ENCODE measurements at places on chromosomes 13 and 19.

GRCh38 chr13:36528105-36528504 lies 95.8 kb downstream of the CCNA1 start:
- no peak for DNase-seq

GRCh38 chr19:16359074-16359473 lies 34.4 kb downstream of the KLF2 start:
- peak; percentile 62 for DNase-seq

GRCh38 chr13:46297361-46297811 lies 85.7 kb downstream of the LRRC63 start:
- DNase-seq, result no peak

DNA sequence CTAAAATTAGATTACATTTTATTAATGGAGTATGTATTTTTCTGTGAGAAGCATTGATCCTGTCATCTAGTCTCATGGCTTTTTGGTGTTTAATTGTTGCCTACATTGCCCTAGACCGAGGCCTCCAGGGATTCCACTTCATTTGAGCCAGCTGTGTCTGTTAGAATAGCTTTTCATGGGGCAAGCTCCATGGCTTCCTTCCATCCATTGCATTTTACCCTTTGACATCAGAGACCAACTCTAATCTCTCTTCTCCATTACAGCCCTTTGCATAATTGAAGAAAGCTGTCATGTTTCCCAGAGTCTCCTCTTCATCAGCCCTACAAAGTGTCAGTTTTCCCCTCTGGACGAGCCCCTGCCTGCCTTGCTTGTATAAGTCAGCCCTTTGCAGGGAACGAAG lies 70.6 kb downstream of the MTUS2 start:
- no peak for DNase-seq

DNA sequence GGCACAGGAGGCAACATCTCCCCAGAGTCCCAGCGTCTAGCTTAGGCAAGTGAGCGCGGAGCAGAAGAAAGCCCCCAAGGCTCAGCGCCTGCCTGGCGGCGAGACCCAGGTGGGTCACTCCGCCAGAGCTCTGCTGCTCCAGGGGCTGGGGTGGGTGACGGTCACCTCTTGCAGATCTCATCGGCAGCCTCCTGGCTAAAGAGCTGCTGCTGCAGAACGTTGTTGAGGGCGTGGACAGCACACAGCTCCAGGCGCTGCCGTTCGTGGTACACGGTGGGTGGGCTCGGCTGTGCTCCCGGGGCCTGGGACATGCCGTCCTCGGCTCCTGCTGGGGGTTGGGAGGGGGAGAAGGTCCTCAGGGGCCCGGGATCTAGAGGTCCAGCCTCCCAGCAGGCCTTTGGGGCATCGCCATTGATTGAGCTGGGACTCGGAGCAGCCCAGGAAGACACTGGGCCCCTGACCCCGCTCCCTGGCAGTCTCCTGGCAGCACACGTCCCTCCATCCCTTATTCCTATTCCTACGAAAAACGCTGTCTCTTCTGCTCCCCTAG lies 795 bp downstream of the JOSD2 start:
- peak; percentile 51 for DNase-seq

DNA sequence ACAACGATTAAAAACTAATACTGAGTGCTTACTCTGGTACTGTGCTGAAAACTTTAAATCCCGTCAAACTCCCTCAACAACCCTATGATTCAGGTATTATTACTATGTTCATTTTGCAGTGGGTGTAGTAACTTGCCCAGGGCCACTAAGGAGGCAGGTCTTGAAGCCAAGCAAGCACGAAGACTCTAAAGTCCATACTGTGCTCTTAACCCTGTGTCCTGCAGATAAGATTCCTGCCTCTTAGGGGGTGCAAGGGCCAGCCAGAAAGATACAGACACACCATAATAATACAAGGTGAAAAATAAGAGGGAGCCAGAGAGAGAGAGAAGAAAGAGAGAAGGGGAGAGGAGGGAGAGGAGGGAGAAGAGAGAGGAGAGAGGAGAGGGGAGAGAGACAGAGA lies 95.5 kb downstream of the CDADC1 start:
- DNase-seq, result no peak

DNA sequence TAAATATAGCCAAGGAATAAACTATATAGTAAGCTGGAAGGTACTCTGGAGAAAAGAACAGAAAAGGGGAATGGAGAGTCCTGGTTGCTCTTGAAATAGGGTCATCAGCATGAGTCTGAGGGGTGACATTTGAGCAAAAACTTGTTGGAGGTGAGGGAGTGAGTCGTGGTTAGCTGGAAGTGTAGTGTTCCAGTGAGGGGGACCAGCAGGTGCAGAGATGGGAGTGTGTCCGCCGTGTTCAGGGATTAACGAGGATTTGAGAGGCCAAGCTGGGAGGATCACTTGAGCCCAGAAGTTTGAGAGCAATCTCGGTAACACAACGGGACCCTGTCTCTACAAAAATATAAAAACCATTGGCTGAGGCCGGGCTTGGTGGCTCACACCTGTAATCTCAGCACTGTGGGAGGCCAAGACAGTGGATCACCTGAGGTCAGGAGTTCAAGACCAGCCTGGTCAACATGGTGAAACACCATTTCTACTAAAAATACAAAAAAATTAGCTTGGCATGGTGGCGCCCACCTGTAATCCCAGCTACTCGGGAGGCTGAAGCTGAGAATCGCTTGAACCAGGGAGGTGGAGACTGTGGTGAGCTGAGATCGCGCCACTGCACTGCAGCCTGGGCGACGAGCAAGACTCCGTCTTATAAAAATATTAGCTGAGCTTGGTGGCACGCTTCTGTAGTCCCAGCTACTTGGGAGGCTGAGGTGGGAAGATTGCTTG lies 1.1 kb downstream of the SUPT5H start:
- no peak for DNase-seq

DNA sequence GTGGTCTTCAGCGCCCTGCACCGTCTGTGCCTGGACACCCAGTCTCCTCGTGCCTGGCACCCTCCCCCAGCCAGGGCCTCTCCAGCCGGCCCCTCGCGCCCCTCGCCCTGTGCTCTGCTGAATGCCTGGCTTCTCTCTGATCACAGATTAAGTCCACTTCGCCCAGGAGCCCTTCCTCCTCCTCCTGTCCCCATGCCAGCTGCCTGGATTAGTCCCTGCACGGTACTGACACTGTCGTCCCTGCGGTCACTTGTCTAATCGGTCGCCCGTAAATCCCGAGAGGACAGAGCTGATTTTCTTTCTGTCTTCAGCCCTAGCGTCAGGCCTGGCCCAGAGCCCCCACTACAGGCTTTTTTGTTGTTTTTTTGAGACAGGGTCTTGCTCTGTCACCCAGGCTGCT lies 6.6 kb downstream of the THOP1 start:
- no peak for DNase-seq

GRCh38 chr13:87172166-87172835 lies 498.9 kb upstream of the SLITRK5 start:
- no peak for DNase-seq

DNA sequence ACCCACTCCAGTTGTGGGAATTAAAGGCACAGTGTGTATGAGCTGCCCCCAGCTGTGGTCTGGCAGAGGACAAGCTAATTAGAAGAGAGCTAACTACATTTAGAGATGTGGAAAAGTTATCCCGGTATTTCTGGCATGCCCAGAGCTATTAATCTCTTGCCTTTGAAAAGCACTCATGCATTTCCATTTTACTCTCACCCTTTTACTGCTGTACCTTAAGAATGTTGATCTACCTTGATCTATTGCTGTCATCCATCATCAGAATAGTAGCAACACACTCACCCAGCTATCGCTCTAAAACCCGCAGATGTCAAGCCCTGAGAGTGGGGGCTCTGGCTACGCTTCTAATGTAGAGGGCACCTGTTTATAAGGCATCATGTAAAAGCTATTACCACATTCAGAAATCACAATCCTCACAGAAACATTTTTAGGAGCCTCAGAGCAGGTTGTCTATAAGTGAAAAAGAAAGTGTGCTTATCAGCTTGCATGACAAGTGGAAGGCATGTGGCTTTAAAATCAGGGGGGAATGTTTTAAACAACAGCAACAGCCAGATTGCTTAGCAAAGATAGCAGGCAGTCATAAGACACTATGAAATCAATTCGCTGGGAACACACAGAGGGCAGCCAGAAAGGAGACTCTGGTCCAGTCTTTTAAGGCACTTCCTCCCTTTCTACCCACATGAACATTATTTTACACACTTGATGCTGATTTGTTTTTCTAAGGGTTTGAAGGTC lies 224.2 kb upstream of the IRS2 start:
- no peak for DNase-seq

GRCh38 chr19:11111771-11112144 lies 22.5 kb downstream of the LDLR start:
- DNase-seq, result no peak

DNA sequence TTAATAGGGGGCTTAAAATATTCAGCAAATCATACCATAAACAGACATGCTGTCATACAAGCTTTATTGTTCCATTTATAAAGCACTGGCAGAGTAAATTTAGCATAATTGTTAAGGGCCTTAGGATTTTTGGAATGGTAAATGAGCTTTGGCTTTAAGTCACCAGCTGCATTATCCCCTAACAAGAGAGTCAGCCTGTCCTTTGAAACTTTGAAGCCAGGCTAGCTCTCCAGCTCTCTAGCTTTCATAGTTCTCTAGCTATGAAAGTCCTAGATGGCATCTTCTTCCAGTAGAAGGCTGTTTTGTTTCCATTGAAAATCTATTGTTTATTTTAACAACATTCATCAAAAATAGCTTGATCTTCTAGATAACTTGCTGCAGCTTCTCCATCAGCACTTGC lies 420.8 kb upstream of the GPC6 start:
- no peak for DNase-seq

GRCh38 chr13:52878831-52879230 lies 30.4 kb upstream of the PCDH8 start:
- DNase-seq, result no peak

DNA sequence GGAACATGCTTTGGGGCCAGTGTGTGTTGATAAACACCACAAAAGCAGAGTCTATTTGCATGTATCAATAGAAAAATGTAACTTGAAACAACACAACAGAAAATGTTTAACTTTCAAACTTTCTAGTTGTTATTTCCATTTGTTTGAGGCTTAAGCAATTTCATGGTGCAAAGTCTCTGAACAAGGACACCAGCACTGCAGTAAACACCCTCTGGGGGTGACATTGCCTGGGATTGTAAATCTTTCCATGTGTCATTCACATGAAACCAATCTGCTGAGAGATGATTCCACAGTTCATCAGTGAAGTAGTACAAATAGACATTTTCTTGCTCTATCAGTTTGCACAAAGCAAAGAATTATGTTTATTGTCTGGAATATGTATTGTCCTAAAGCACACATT lies 124.5 kb downstream of the ITGBL1 start:
- no peak for DNase-seq

DNA sequence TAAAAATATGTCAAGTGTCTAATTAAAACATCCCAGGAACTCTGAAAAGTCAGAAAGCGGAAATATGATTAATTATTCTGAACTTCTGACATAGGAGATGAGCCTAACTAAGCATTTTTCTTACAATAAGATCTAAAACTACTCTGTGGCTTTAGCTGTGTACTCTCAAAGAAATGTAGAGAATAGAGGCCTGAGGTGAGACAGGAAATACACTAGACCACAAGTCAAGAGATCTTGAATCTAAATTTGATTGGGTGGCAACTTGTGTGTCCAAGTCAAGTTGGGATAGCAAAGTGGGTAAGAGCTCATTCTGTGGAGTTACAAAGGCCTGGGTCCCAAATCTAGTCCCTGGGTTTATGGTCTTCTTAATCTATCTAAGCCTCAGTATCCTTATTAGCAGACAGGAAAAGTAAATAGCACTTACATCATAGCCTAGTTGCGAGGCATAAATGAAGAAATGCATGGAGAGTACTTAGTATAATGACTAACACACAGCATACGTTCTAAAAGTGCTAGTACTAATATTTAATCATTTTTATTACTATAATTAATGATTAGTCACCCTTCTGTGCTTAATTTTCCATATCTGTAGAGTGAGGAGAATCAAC lies 9.4 kb upstream of the LRRC63 start:
- no peak for DNase-seq

- DNase-seq, result no peak
Observed at GRCh38 chr13:94308832-94309231, 170.7 kb downstream of the DCT start.

GRCh38 chr13:76292726-76293125 lies 593.5 kb downstream of the KCTD12 start:
- DNase-seq, result no peak

All from Peyer's patch (tissue), 4 donors.